Hindlimb muscle (tissue), 1 donor: ENCODE measurements at places on chromosomes 12 and 14. TPM values are rescaled to one million over a fixed set of nuclear protein-coding genes. Genes with fewer than 3 reads are reported as not detected.

The KRT71 gene
- not detected for polyA plus RNA-seq

DNA sequence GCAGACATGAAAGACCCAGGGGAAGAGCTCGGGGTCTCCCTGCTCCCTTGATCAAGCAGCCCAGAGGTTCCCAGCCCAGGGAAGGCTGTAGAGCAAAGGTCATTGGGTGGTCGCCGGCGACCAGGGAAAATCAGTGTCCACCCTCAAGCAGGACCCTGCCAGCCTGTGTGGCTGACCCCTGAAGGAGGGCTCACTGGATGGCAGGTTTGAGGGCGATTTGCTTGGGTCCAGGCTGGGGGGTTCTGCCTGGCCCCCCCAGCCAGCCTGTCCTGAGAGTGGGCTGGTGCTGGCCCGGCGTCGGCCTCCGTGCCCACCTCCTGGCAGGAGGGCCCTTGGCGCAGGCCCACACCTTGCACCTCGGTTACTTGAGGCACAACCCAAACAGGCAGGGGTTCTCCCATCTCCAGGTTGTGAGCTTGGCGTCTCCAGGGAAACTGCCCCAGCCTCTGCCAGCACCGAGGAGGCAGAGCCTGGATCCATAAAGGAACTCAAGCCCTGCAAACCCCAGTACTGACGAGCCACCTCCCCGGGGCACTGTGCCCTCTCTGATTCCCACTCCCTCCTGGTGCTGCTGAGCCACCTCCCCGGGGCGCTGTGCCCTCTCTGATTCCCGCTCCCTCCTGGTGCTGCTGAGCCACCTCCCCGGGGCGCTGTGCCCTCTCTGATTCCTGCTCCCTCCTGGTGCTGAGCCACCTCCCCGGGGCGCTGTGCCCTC lies 329.0 kb upstream of the SFSWAP start:
- no peak for DNase-seq

- DNase-seq: no peak
Observed at GRCh38 chr14:91153360-91153759, 39.5 kb downstream of the DGLUCY start.

The PCED1B gene
- polyA plus RNA-seq: 0.72 TPM

The C14orf93 gene
- polyA plus RNA-seq: 11.6 TPM

The PZP gene
- 0.52 TPM for polyA plus RNA-seq

- DNase-seq: peak; percentile 55
Observed at GRCh38 chr12:3313675-3314663, 177.0 kb upstream of the PRMT8 start.

- DNase-seq: no peak
Observed at GRCh38 chr14:90608281-90608680, 207.9 kb downstream of the TTC7B start.

DNA sequence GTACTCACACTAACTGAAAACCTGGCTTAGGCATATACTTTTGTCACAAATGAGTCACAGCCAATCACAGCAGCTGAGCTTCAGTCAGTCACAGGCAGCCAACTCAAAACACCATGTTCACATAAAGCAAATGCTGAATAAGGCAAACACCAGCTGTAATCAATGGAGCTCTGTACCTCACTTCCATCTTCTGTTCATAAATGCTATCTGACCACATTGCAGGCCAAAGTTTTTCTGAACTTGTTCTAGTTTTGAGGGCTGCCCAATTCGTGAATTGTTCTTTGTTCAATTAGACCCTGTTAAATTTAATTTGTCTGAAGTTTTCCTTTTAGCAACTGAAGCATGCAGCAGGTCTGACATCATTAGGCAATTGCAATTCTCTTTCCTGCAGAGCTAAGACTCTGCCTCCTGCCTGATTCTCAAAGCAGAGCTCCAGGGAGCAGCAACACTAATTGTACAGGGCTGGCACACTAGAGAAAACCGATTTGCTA lies 129.9 kb downstream of the WIF1 start:
- no peak for DNase-seq

GRCh38 chr12:88325076-88325815 lies 183.1 kb downstream of the TMTC3 start:
- DNase-seq: peak; percentile 42

- DNase-seq: peak; percentile 80
Observed at GRCh38 chr14:71703477-71703876, 228.8 kb upstream of the RGS6 start.

DNA sequence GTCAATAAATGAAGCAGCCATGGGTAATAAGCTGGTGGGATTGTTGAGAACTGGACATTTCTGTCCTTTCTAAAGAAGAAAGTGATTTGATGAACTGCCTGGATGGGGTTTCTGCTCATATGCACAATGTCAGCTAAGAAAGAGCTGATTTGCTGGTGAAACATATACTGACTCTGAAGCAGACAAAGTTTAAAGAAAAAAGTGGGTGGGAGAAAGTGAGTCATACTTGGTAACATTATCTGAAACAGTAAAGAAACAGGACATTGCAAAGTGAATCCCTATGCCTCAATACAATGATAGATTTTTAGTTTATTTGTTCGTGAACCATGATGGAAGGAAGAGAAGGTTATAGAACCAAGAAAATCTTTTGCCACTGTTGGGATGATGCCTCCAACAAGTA lies 95.6 kb upstream of the DNM1L start:
- no peak for DNase-seq

DNA sequence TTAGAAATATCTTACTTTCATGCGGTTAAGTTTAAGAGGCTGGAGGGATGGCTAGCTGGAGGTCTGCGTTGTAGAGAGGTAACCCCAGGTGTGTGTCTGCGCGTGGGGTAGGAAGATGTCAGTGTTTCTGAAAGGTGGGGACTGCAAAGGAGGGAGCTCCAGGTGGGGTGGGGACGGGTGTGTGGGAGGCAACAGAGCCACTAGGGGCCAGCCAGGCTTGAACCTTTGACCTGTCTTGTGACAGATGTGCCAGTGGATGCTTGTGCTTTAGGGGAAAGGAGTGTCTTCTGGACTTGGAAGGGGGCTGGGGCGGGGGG lies 841 bp downstream of the GLI1 start:
- DNase-seq: no peak

GRCh38 chr12:5630726-5631125 lies 198.8 kb downstream of the NTF3 start:
- no peak for DNase-seq

- no peak for DNase-seq
Observed at GRCh38 chr12:107894589-107894988, 120.1 kb downstream of the ASCL4 start.

The OR4K5 gene
- not detected for polyA plus RNA-seq

DNA sequence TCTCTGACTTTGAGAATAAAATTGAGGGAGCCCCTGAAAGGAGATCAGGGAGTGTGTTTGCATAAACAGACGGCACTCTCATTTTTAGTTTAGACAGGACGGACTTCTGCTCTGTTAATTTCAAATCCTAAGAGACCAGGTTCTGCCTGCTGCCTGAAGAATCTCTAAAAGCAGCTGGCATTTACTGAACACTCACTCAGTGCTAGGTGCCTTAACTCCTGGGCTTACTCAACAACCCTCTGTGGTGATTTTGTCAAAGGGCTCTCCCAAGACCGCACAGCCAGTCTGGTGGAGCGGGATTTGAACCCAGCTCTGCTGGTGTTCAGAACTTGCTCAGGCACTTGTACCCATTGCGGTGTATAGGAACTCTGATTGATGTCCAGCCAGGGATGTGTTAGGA lies 2.2 kb downstream of the ORAI1 start:
- DNase-seq: no peak

The RIMBP2 gene
- 0.75 TPM for polyA plus RNA-seq

DNA sequence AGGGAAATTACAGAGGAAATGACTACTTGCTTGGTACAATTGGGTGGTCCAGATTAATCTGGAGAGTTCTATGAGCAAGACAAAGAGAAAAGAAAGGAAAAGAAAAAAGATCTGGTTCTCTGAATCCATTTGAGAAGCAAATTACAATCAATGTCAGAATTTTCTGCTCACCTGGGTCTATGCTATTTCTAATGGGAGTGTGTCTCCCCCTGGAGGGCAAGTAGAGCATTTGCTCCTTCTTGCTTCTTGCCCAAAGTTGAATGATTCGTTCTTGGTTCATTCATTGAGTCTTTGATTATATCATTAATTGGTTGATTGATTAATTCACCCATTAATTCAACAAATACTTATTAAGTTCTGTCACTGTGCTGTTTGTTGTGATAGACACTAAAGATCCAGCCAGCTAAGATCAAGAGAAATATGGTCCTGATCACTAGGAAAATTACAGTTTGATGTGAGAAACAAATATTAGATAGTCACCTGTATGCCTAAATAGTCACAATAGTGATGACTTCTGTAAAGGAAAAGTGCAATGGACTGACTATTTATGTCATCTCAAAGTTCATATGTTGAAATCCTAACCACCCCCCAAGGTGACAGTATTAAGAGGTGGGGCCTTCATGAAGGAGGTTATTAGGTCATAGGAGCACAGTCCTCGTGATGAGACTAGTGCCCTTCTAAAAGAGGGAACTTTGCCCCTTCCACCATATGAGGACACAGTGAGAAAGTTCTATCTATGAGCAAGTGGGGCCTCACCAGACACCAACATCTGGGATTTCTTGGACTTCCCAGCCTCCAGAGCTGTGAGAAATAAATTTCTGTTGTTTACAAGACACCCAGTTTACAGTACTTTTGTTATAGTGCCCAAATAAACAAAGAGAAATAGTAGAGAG lies 8.0 kb upstream of the ASB8 start:
- peak; percentile 50 for DNase-seq

DNA sequence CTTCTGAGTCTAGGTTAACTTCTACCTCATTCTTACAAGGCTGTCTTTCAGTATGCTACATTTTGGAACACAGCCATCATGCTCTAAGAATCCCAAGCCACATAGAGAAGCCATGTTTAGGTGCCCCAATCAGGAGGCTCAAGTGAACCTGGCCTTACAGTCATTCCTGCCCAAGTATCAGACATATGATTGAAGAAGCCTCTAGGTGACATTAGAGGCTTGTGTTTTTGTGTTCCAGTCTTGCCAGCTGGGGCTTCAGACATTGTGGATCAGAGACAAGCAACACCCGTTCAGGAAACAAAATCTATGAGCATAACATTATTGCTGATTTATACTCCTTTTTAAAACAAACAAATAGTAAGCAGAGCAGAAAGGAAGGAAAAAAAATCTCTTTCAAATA lies 8.1 kb upstream of the SLC16A7 start:
- no peak for DNase-seq

DNA sequence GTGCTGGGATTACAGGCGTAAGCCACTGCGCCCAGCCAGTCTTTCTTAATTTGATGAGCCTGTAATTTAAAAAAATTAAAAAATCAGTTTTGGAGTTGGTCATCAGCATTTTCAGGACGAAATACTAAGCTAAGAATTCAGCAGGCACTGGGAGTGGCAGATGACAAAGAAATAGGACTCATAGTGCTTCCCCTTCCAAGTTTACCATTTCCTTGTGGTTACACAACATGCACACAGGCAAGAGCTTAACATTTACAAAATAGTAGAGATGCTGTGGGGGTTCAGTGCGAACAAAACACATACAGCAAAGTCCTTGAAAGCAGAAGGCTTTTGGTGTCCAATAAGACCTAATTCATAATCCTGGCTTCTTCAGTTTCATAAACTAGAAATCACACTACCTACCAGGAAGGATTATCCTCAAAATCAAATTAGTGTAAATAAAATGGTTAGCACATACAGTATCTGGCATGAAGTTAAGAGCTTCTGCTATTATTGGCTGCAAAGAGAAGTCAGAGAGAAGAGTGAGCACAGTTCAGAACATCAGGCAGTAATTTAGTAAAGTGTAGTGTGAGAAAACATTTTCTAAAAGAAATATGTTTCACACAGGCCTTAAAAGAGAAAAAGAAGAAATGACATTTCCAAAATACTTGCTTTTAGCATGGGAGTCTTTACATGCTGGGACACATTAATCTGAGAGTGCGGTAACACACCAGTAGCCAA lies 22.2 kb upstream of the KIF21A start:
- no peak for DNase-seq

The SELPLG gene
- 5.2 TPM for polyA plus RNA-seq

- DNase-seq: peak; percentile 66
Observed at GRCh38 chr14:103109535-103110441, 13.5 kb upstream of the TNFAIP2 start.

The CELA1 gene
- not detected for polyA plus RNA-seq

DNA sequence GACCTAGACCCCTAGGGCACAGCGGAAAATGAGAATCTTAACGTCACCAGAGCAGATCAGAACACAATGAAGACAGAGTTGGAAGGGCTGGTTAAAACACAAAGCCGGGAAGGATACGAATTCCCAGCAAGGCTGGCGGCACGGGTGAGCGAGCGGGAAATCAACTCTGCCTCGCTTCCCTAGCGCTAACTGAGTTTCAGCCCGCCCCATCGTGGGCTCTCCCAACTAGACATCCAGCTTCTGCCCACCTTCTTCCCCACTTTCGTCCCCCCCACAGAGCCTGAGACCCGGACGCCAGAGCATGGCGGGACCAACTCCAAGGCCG lies 377 bp downstream of the CCNT1 start:
- no peak for DNase-seq

- no peak for DNase-seq
Observed at GRCh38 chr14:38039496-38039895, 168.2 kb upstream of the SSTR1 start.

GRCh38 chr12:92745856-92746550 lies 43.2 kb downstream of the PLEKHG7 start:
- peak; percentile 87 for DNase-seq

GRCh38 chr14:54689928-54690327 lies 123.0 kb downstream of the SAMD4A start:
- no peak for DNase-seq

- DNase-seq: peak; percentile 38
Observed at GRCh38 chr14:62162998-62163589, 400.9 kb downstream of the SNAPC1 start.

GRCh38 chr14:56217380-56218045 lies 99.3 kb downstream of the PELI2 start:
- no peak for DNase-seq

The SLC17A8 gene
- 0.19 TPM for polyA plus RNA-seq

DNA sequence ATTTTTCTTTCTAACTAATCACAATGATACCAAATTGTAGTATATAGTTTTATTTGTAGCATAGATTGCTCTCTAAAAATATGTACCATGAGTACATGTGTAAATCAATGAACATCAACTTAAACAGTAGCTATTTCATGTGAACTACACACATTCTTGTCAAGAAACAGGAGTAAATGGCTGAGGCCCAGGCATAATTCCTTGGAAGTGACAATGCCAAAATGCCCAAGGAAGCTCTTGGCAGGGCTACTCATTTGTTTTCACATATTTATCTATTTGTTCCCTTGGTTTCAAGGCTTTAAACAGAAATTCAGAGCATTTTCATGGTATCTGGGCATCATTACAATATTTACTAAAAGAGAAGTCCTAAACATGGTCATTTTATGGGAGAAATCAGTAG lies 165.7 kb downstream of the SLC16A7 start:
- no peak for DNase-seq
